Hematopoietic multipotent progenitor cell treated with erythropoietin and hydrocortisone succinate and interleukin-3 and kit ligand, for 6 days (in vitro differentiated cells): ENCODE measurements at places on chromosomes 5 and 9.

DNA sequence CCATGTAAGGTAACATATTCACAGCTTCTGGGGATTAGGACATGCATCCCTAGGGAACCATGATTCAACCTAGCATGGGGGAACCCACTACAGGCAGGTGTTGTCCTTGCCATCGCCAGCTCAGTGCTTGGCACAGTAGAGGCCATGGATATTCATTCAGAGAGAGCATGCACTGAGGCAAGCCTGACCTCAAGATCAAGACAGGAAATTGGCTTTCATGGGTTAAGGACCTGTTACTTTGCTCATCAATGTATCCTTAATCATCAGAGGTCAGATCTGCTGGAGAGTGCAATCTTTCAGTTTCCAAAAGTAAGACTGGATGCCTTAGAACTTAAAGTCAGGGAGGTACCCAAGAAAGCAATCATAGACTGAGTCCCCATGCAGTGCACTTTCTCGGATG is 84.0 kb downstream of the KCNIP1 start:
- DNase-seq, result no peak

DNA sequence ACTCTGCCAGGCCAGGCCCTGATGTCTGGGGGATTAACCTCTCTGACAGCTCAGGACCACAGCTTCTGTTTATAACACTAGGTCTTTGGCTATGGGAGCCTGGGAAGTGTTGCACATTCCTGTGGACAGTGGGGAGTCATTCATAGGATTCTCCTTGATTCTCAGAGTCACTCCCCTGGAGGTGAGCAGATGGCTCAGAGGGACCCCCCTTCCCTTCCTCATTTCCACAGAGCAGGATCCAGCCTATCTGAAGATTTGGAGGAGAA is 60.2 kb downstream of the NRG2 start:
- DNase-seq, result no peak

DNA sequence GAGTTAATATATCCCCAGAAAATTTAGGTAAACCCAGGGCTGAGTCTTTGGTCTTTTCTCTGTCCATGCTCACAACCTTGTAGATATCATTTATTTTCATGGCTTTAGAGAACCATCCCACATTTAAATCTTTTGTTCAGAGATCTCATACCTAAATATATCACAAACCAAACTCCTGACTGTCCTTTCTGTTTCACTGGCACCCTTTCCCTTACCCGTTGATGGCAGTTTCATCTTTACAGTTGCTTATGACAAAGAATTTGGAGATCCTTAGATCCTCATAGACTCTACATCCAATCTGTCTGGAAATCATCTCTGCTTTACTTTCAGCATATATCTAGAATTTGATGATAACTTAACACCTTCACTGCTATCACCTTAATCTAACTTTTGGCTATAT is 19.2 kb downstream of the RNF180 start:
- no peak for DNase-seq

- no peak for DNase-seq
Observed at GRCh38 chr5:120241400-120241799, 222.7 kb upstream of the PRR16 start.

DNA sequence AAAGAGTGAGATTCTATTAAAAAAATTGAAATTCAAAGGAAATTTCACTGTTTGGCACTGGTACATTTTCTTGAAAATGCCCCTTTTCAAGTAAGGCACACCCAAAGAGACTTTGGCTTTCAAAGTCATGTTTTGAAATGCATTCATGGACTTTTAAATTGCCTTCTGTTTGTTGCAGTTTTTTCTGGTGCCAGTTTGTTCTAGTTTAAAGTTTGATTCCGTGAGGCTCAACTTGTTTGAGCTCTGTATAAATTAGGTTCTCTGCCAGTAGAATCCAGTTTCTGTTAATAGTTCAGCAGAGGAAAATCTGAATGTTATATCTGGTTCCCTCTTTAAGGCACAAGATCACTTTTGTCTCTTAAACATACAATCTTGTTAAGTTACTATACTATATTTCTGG is 16.4 kb downstream of the ATP6V0E1 start:
- no peak for DNase-seq

- DNase-seq, result peak; percentile 38
Observed at GRCh38 chr5:80959768-80960442, at the start of gene RASGRF2. TSS of gene RASGRF2 (plus strand) at chr5:80960363. CDS start at chr5:80960739, 376 bp downstream.

- DNase-seq, result no peak
Observed at GRCh38 chr9:125795970-125796596, 48.9 kb downstream of the PBX3 start.

GRCh38 chr5:21432646-21433045 is 1420.5 kb downstream of the CDH12 start:
- DNase-seq, result no peak

- DNase-seq, result no peak
Observed at GRCh38 chr9:75233011-75233410, 144.7 kb downstream of the OSTF1 start.

DNA sequence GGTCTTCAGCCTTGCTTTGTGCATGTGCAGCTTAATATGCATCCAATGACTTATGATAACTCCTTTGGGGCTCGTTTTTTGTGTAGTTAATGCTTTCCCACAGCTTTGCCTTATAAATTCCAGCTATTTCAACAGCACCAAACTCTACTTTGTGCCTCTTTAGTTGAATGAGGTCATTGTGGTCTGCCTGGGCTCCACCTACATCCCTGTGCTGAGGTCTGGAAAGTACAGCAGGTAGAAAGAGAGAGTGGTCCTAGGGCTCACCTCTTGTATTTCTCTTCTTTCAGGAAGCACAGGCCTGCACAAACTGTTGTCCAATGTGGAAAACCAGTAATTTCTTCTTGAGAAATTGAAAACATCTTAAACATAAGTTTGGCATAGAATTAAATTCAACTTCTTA is 167.2 kb downstream of the XRCC4 start:
- no peak for DNase-seq

DNA sequence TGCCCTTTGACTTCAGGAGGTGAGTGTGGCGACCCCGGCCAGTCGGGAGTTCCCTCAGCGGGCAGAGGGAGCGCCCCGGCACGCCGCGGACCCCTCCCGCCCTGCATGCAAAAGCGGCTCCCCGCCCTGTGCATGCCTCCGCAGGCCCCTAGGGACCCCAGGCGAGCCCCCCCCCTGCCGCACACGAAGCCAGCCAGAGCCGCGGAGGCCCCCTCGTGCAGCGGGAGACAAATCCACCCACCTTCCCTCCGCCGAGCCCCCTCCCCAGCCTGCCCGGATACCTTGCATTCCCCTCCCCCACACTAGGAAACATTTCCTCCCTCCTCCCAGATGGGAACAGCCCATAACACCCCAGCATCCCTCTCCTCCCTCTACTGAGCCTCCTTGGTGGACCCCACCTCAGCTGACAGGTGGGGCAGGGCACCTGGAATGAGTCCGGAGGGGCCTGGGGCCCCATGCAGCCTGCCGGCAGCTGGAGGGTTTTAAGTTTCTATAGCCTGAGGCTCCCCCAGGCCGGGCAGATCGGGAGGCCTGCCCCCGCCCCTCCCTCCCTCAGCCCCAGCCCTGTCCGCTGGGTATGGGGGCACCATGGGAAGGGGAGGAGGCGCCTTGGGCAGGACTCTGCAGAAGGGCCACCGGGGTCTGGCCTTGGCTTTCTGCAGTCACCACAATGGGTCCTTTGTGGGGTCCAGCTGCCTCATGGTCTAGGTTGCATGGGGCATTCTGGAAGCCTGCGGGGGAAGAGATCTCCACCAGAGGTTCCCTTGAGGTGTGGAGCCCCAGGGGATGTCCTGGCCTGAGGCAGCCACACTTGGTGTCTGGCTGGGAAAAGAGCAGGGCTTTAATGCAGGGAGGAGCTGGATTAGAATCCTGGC is 601 bp downstream of the ERGIC1 start:
- DNase-seq, result peak; percentile 44

DNA sequence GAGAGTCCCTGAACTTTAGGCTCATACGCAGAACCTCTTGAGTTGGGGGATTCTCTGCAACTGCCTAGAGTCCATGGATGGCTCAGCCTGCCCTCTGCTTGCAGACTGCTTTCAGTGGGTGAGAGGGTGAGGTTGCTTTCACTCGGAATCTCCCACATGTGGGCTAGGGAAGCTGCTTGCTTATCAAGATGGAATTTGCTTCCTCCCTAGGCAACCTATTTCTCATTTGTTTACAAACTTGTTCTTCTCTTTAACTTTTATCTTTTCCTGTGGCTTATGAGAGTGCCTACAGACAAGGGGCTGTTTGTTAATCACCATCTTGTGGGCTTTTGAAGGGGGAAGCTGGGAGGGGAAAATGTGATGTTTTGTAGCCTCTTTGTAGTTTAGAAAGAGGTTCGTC is 10.0 kb downstream of the TLE4 start:
- peak; percentile 67 for DNase-seq

- peak; percentile 22 for DNase-seq
Observed at GRCh38 chr9:1460143-1460769, 410.1 kb downstream of the DMRT2 start.

DNA sequence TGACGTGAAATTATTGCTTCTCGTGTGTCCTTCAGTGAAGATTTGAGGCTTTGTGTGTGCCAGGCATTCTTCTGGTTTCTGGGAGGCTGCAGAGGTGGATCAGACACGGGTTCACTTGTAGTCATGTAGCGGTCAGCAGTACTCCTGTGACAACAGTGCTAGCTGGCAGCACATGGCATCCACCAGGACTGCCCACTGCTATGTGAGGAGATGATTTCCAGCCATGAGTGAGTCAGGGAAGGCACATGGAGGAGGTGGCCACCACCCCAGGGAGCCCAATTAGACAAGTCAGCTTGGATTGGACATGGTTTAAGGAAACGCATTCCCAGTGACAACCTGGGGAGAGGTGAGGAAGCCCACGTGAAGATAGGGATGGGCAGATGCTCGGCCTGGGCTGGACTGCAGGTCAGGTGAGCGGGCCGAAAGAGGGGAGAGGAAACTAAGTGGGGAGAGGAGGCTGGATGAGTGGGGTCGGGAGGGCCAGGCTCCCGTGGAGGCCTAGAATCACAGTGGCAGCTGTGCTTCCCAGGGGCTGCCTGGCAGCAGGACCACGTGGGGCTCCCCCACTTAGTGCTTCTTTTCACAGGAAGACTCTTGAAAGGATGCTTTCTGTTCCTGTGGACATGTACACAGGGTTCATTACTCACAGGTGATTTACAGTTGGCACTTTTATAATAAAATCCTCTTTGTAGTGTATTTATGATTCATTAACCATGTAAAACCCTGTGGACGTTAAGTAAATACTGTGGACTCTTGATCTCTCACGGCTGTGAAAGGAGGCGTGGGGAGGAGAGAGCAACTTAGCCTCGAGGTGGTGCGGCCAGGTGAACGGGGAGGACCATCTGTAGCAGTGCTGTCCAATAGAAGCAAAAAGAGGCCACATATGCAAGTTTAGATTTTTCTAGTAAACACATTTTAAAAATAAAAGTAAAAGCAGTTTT is 80.0 kb upstream of the OTULINL start:
- no peak for DNase-seq

DNA sequence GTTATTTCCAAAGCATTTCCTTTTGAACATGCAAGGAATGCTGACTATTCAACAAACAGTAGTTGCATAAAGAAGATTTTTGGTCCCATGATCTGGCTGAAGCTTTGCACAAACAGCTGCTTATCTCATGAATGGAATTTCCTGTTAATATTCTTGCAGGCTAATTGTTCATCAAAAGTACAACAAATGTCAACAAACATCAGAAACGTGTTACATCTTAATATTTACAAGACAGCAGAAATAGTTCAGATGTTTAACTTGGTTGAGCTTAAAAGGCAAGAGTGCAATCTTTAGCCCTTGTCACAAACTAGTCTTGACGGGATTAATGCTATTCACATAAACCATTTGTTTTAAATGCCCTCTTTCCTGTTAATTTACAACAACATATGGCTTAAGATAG is 47.9 kb upstream of the BASP1 start:
- no peak for DNase-seq

GRCh38 chr9:92478783-92479182 is 3.5 kb downstream of the ASPN start:
- no peak for DNase-seq

DNA sequence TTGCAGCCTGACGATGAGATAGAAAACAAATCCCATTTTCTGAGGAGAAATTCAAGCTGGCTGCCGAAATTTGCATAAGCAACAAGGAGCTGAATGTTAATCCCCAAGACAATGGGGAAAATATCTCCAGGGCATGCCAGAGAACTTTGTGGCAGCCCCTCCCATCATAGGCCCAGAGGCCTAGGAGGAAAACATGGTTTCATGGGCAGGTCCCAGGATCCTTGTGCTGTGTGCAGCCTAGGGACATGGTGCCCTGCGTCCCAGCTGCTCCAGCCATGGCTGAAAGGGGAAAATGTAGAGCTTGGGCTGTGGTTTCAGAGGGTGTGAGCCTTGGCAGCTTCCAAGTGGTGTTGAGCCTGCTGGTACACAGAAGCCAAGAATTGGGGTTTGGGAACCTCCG is 48.8 kb upstream of the MAN2A1 start:
- no peak for DNase-seq

DNA sequence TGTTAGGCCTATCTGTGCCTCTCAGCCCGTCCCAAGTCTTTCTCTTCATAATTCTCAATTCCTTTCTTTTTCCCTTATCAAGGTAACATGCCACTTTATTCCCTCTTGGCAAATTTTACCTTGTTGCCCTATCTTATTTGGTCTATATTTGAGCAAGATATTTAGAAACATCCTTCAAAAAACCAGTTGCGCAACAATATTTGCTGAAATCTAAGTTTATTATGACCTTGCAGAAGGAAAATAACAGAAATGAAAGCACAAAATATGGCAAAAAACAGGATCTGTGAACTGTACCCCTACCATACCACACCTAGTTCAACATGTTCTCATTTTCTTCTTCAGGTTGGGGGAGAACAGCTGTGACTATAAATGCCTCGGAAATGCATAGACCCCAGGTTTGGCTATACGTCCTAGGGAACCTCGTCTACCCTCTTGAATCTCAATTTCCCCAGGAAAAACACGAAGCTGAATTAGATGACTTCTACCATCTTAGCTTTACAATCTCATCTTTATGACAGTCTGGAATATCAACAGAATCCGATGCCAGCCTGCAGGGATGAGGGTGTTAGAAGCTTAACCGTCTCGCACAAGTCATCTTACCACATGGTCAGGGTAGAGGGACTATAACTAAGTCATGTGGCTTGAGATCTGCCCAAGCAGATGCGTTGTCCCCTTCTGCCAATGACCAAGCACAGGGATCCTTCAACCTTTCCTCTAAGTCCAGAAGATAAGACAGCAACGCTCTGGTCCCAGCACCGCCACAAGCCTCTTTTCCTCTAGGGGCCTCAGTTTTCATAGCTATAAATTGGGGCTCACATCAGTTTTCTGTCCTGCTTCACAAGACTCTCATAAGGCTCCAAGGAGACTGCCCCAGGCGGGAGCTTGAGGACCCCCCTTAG is 1.3 kb downstream of the LCP2 start:
- DNase-seq, result peak; percentile 82

- DNase-seq, result no peak
Observed at GRCh38 chr9:70679845-70680244, 265.4 kb upstream of the KLF9 start.

- no peak for DNase-seq
Observed at GRCh38 chr9:351916-352315, 137.3 kb downstream of the DOCK8 start.

GRCh38 chr9:77589046-77589795 is 58.9 kb downstream of the GNA14 start:
- no peak for DNase-seq

DNA sequence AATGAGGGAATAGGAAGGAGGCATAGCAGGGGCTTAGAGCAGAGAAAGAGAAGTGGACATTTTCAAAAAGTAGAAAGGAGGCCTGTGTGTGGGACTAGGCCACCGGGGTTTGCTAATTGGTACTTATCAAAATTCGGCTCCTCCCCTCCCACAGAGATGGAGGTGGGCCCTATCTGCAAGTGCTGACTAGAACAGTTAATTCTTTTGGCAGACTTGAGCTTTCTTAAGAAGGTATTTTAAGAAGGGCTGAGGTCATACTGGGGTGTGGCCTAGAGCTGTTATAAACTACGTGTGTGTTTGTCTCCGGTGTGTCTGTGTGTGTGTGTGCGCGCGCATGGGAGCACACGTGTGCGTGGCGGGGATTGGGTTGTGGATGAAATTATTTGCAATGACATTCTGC is 1086.5 kb downstream of the EFNA5 start:
- no peak for DNase-seq
